ENCODE measurements at places on chromosomes 13 and 19.
A peak's percentile ranks its signal among the peaks of the same experiment; 100 is the strongest.

DNA sequence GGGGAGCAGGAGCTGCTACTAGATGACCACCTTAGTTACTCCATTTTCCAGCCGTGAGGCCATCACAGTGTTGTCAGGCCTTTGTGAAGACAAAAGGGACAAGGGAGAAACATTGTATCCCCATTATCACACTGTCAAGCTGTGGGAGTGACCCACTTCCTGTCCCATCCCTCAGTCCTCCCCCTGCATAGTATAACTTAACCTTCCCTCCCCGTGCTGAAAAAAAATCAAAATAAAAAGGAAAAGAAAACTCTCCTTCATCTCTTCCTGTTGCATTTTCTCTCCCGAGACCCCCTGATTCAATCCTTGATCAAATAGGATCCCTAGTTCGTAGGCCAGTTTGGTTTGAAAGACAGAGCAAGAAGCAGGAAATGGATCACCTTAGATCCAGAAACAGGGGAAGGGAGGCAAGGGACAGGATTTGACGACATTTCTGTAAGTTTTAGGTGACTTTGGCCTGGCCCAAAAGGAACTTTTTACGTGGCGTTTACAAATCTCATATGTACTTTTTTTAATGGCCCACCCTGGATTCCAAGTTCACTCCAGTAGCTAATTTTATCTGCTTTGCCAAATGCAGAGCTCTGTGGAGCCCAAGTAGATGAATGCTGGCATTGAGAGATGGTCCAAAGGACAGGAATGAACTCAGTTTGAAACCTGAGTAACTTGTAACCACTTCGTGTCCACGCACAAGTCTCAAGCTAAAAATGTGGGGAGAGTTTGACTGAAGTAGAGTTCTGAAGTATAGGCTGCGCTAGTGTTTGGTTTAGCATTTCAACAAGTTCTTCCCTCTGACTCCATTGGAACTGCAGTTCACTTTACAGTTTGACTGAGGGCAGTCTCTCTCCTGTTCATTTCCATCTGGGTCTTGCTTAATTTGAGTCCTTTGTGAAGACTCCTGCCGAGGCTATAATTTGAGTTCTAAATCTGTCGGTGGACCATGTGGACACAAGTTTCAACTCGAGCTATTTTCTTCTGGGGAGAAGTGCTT lies 16.6 kb upstream of the GATAD2A start:
- DNase-seq, result no peak

GRCh38 chr13:94917824-94918223 lies 205.5 kb upstream of the SOX21 start:
- DNase-seq, result peak; percentile 5

DNA sequence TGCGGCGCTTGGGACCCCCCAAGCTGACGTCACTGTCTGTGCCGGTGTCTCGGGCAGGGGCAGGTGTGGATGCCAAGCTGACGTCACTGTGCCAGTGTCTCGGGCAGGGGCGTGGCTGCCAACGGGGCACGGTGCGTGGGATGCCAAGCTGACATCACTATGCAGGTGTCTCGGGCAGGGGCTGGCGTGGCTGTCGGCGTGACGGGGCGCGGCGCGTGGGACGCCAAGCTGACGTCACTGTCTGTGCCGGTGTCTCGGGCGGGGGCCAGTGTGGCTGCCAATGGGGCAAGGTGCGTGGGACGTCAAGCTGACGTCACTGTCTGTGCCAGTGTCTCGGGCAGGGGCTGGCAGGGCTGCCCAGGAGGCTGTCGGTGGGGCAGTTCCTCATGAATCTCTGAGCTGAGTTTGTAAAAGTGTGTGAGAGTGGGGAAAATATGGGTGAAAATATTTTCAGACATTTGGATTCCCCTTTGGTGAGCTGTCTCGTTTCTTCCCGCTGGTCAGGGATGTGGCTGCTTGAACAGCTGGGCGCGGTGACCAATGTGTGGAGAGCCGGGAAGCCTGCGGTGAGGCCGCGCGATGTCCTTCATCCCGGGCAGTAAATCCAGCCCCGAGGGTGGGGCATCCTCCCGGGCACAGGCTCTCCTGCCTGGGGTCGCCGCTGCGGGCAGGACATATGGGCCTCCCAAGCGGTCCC lies 25.2 kb downstream of the MCF2L start:
- no peak for DNase-seq

GRCh38 chr13:81917810-81918209 lies 1576.9 kb upstream of the SPRY2 start:
- no peak for DNase-seq

- DNase-seq, result no peak
These were observed 88.1 kb downstream of the FLT1 start for GRCh38 chr13:28406733-28407266.

Data from AG08396 (cell line).